ENCODE measurements at places on chromosomes 1 and 21.

DNA sequence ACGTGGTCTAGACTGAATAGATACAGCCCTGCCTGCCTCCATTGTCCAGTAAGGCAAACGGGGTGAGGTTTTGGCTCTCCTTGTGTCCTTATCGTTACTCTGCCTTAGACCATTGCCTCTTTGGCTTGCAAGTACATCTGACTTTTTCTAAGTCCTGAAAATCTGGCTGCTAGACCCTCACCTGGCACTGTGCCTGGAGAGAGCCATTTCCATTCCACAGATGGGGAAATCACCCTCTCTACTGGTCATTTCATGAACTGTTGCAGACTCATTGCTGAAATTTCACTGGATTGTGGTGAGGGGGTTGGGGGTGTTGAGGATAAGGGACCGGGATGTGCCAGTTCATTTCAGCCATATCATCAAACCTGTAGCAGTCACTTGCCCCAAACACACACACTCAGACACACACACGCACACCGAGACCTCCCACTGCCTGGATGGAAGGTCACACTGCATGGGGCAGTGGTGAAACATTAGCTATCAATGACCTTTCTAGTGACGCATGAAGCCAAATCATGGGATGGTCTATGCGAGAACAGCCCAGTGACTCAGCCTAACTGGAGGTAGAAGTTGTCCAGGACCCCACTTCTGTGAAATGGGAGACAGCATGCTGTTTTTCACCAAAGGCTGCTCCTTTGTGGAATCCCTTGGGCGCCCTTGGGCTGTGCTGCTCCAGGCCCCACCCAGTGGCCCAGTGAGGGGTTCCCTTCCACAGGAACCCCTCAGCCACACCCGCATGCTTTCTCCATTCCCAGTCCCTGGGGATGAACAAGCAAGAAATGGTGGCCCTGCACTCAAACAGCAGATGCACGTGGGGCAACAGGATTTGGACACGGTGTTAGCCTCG lies 34.9 kb upstream of the VASH2 start:
- no peak for DNase-seq

GRCh38 chr1:208261874-208262273 lies 17.7 kb upstream of the PLXNA2 start:
- no peak for DNase-seq

GRCh38 chr1:191907121-191907520 lies 251.1 kb upstream of the RGS18 start:
- DNase-seq, result no peak

DNA sequence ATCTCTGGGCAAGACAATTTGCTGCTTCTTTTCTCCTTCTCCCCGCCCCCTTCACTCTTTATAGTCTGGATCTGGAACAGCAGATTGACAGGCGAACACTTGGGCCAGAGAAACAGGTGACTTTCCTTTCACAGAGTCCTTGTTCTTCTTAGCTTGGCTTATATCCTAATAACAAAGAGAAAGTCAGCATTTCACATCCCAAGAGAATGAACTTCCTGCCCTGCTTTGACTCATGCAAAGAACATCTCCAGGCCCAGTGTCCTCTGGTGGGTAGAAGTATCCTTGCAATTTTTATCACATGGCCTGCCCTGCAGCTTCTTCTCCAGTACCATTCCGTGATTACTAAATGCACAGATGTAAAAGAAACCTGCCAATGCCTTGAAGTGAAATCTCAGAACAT lies 764.4 kb downstream of the ADGRL2 start:
- DNase-seq, result no peak

GRCh38 chr1:1324084-1324523 lies 356 bp downstream of the INTS11 start:
- no peak for DNase-seq

DNA sequence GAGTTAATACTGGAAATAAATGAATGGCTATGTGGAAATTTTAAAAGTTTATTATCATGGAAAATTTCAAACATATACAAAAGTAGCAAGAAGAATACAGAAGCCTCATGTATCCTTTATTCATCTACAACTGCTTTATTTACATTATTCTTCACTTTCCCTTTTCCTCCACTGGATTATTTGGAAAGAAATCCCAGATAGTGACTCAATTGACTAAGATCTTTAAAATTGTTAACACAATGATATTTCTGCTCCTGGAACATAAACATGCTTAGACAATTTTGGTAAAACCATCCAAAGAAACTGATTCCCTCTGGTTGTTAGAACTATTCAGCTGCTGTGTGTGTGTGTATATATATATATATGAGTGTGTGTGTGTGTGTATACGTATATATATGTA lies 116.2 kb downstream of the TGFB2 start:
- no peak for DNase-seq

DNA sequence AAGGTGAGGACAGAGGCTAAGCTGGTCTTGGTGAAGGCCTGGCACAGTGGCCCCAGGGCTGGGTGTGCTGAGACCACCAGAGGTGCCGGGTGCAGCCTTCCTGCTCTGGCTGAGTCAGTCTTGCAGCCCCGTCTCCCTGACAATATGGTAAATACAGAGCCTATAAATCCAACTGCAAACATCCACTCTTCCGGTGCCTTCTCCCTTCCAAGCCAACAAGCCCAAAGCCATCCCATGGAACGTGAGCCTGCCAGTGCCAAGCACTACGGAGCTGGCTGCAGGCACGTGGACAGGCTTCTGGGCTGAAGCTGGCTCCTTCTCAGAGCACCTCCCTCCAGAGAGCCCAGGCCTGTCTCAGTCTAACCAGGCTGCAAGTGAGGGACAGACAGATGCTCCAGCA lies 70.0 kb downstream of the TRABD2B start:
- DNase-seq, result no peak

GRCh38 chr1:203539831-203540546 lies 46.0 kb downstream of the OPTC start:
- no peak for DNase-seq

- no peak for DNase-seq
These were observed 165.9 kb downstream of the PTBP2 start for GRCh38 chr1:96887501-96887900.

DNA sequence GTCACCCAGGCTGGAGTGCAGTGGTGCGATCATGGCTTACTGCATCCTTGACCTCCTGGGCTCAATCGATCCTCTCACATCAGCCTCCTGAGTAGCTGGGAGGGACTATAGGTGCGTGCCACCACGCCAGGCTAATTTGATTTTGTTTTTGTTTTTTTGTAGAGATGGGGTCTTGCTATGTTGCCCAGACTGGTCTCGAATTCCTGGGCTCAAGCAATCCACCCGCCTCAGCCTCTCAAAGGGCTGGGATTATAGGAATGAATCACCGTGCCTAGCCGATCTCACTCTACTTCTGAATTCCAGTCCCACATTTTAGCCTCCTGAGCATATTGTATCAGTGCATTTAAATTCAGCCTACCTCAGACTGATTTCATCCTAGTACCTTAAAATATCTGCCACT lies 1.8 kb downstream of the CTXND2 start:
- DNase-seq, result no peak

DNA sequence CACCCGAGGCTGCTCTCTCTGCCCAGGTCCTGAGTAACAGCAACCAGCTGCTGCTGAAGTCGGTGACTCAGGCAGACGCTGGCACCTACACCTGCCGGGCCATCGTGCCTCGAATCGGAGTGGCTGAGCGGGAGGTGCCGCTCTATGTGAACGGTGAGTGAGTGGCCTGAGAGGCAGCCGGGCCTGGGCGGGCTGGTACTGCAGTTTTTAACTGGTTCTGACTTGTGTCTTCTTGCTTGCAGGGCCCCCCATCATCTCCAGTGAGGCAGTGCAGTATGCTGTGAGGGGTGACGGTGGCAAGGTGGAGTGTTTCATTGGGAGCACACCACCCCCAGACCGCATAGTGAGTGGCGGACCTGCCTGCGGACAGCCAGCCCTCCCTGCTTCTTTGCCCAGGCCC lies 91.2 kb upstream of the CD1D start:
- no peak for DNase-seq

GRCh38 chr1:58580186-58580585 lies 3.1 kb upstream of the TACSTD2 start:
- no peak for DNase-seq

GRCh38 chr21:41972511-41973205 lies 18.8 kb upstream of the C2CD2 start:
- no peak for DNase-seq

DNA sequence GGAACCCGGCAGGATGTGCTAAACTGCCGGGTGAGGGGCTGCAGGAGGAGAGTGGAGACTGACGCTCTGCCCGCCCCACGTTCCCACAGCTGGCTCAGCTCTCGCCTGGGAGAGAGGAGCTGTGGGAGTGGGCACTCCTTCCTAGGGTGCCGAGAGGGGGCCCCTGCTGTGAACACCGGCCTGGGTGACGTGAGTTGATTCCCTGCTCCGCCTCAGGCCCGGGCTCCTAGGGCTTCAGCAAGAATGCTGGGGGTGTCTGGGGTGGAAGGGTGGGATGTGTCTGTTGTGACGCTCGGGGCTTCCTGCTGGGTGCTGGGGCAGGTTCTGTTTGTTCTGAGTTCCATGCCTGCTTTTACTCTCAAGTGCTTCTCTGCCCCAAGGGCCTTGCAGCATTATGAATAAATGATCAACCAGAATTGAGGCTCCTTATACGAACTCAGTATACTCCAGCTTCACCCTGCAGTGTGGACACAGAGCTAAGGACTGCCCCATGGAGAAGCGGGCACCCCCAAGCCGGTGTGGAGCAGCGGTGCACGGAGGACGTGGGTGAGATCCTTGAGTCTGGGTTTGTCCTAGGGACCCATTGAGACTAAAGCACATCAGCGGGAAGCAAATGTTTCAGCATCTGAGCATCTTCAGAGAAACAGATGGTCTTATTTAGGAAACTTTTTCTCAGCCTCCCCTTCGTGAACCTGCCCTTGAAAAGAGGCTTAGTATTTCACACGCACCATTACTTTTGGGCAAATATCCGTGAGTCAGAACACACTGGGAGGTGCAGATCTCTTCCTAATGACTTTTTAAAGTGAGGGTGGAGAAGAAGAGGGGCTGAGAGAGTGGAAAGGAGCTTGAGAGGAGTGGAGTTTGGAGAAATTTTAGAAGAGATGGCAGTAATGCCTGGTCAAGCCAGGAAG lies 41.7 kb downstream of the SYT6 start:
- no peak for DNase-seq

DNA sequence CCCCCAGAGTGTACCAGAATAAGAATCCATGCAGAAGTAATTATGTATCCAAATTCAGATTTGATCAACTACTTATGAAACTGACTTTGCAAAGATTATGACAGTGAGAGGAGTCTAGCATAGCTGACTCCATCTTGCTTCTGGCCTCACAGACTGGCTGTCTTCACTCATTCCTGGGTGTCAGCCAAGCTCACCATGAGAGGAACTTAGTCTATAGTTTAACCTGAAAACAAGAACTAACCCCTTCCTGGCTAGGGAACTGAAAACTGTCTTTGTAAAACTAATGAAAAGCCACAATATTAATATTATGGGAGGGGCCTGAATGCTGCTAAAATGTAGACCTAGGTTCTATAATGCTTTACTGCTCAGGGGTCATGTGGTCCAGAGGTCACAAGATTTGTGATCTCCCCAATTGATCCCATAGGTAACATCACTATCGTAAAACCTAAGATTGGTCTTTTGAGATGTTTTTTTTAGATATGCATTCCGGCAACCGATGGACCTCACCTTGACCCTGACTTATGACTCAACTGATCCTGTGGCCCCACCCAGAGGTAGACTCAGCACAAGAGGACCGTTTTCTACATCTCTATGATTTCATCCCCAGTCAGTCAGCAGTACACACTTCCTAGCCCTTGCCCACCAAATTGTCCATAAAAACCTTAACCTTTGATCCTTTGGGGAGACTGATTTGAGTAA lies 55.2 kb downstream of the ATP1B1 start:
- DNase-seq, result no peak
